ENCODE measurements at places on chromosomes 2 and 18. TPM values are rescaled to one million over a fixed set of nuclear protein-coding genes. Genes with fewer than 3 reads are reported as not detected.

DNA sequence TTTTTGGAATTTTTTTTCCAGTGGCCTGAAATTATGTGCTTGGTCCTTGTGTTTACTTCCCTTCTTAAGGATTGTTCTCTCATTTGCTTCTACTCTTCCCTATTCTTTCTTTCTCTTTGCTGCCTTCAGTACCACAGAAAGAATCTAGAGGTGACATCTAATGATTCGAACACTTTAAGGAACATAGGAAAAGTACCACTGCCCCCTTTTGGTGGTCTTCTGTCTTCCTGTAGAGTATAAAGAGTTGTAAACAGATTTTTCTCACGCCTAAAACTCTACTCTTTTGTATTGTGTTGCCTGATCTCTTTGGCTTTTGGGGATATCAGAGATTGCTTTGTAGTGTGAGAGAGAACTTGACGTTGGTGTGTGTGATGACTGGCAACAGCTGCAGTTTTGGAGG lies 7.0 kb upstream of the SCTR start:
- no peak for DNase-seq

DNA sequence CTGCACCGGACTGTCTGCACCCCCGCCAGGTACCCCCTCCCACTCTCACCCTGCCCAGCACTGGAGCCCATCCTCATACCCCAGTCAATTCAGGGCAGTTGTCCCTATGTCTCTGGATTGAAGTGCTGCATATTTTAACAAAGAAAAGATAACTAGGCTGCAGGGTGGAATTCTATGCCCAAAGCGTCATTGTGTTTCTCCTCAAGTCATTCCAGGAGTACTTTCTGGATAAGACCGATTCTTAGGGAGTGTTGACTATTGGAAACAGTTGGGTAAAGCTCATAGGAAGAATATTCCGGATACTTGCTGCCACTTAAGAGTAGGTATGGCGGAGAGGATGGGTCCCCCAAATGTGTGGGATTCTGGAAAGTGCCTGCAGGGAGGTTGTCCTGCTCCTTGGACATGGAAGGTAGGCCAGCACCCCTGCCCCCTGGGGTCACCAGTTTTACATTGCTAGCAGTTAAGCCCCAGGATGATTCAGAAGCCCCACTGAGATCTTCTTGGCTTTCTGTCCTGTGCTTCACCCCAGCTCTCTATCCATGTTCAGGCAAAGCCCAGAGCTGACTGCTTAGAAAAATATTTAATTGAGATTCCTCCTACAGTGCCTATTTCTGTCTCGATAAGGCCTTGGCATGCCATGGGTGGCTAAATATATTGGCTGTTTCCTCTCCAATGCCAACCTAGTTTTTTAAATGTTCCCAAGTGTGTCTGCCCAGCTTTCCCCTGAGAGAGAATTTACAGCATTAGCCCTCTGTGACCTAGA lies 48.2 kb downstream of the RPL37A start:
- DNase-seq: no peak

- no peak for DNase-seq
Measured at GRCh38 chr2:237326266-237327171, 87.4 kb downstream of the COL6A3 start.

- no peak for DNase-seq
Measured at GRCh38 chr18:68940039-68940438, 142.2 kb downstream of the CCDC102B start.

GRCh38 chr2:142010477-142011270 lies 120.1 kb downstream of the LRP1B start:
- no peak for DNase-seq

DNA sequence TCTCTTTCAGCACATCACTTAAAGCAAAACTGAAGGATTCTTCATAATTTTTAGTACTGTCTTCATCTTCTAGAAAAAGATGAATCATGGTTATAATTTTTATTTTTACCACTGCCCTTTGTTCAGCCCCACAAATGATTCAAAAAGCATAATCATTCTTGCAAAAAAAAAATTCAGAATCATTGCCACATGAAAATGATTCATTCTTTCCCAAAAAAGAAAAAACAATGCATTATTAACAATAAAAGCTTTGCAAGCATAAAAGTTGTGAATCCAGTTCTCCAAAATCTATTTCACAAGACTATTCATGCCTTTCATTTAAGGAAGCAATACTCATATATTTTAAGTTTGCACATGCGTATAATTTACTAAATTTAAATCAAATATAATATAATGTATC lies 204.8 kb downstream of the RBM43 start:
- no peak for DNase-seq

DNA sequence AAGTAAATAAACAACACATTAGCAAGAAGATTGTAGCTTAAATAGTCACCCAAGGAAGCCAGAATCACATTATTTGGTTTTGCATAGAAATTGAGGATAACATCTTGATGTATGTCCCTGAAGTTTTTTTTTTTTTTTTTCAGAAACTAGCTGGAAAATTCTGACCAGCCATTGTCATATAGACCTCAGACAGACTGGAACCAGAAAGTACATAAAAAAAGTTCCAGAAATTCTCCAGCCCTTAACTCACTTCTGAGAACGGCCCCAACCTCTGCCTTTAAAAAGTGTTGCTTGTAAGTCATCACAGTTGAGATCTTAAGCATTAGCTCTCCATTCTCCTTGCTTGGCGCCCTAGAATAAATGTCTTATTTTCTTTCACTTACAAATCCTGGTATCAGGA lies 350.5 kb downstream of the CCDC85A start:
- no peak for DNase-seq

- no peak for DNase-seq
Measured at GRCh38 chr2:109189751-109190150, 60.7 kb downstream of the SH3RF3 start.

GRCh38 chr2:105867587-105867986 lies 122.9 kb downstream of the NCK2 start:
- no peak for DNase-seq

GRCh38 chr2:216648105-216648504 lies 14.9 kb downstream of the IGFBP2 start:
- DNase-seq: no peak

DNA sequence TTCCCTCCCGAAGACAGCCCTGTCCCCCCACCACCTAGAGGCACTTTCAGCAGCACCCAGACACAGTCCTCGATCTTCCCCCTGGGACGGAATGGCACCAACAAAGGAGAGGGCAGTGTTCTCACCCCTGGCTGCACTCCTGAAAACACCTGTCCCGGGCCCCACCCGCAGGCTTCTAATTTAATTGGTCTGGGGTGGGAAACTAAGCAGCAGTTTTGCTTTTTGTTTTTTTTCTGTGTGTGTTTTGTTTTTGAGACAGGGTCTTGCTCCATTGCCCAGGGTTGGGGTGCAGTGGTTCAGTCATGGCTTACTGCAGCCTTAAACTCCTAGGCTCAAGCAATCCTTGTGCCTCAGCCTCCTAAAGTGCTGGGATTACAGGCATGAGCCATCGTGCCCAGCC lies 38.4 kb upstream of the REL start:
- no peak for DNase-seq

DNA sequence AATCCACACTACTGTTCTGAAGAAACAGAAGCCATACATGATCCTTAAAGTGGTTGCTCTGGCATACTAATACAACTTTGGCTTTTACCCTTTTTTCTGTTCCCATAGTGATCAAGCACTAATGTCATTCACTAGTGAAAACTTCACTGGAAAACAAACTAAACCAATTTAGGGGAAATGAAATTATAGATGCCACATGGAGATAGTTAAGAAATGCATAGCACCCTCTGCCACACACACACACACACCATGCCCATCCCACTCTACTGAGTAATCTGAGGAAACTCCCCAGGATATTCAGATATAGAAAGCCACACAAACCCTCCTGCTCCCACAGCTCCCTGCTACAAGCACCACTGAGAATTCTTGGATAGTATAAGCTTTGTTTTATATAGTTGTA lies 39.1 kb downstream of the SLC3A1 start:
- DNase-seq: no peak

The CNTNAP5 gene
- total RNA-seq: not detected

The KCNG2 gene
- not detected for total RNA-seq

The IL36B gene
- total RNA-seq: not detected

Measured in osteocyte (in vitro differentiated cells).